Left lobe of liver (tissue), 2 donors: ENCODE measurements at places on chromosomes 2 and 18. TPM values are rescaled to one million over a fixed set of nuclear protein-coding genes. Genes with fewer than 3 reads are reported as not detected.

CASP10 gene
- total RNA-seq: 5.4 TPM

DNA sequence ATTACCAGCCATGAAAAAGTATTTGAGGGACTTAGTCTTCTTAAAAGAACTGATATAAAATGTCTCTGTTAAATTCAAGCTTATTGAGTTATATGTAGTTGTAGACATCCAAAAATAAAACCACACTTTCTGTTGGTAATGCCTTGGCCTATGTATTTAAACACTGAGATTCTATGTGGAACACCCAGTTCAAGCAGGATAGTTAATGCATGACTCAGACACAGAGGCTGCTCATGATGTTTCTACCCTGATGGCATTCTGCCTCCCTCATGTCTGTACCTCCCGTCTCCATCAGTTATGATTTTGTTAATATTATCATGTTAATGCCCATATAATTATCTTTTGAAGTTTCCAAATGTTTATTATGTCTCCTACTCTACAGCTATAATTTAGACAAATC is 164.5 kb downstream of the XIRP2 start:
- DNase-seq: no peak

GRCh38 chr2:114156366-114157056 is 266.6 kb downstream of the ACTR3 start:
- no peak for DNase-seq

DNA sequence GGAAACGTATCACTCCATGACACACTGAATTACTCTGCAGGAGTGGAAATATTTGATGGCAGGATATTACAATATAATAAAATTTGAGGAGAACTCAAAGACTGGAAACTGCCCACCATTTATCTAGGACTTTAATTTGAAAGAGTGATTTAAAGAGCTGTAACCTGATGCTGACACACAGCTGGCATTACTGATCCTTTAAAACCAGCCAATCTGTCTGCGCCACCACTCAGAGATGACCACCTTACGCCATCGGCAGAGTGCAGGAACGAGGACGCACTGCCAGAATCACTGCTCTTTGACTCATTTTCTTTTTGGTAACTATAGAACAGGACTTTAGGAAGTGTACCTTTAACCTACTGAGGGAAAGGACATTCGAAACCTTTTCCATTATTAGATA is 114.1 kb downstream of the EPB41L3 start:
- no peak for DNase-seq

GRCh38 chr2:63831176-63831575 is 10.5 kb upstream of the UGP2 start:
- no peak for DNase-seq

DNA sequence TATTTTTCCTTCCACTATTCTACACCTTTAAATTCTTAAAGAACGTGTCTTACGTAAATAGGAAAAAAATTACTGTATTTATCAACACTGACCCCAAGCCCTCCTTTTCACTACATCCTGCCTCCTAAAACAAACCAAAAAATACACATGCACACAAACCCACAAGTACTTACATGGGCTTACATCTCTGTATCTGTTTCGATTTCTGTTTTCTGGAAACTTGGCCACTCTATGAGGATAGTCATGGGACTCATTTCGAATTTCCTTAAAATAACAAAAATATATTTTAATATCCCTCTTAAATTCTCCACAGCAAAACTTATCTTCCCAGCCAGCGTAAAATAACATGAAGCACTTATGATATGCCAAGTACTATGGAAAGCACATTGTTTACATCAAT is 25.0 kb downstream of the PTPN2 start:
- no peak for DNase-seq

DNA sequence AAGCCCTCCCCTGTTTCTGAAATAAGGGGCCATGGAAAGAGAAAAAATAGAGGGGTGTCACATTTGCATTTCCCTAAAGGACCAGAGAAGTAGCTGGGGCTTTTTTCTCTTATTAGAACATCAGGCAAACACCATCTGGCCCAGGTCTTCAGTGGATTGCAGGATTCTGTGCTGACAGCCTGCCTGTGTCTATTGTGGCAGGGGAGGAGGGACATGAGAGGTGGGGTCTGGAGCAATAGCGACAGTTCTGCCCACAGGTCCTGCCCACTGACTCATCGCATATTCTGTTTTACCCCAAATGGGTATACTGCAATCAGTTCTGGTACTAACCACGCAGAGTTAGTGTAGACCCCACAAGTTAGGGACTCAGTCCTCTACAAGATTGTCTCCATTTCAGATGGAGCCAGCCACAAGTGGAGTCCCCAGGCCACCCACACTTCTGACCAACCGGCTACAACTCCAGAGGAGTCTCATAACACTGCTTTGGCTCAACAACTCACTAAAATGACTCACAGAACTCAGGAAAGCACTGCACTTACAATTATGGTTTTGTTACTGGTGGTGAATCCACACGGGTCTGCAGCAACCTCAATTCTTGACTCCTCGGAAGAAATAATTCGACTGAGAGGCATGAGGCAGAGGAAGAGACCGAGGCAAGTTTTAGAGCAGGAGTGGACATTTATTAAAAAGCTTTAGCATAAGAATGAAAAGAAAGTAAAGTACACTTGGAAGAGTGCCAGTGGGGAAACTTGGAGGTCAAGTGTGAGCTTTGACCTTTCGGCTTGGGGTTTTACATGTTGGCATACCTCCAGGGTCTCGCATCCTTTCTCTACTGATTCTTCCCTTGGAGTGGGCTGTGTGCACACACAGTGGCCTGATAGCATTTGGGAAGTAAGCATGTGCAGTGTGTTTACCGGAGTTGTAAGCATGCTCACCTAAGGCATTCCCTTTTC is 146.4 kb upstream of the SPATS2L start:
- DNase-seq: no peak
